ENCODE measurements at places on chromosomes 1 and 21.

- DNase-seq, result no peak
Measured at GRCh38 chr1:91221017-91221416, 183.6 kb downstream of the HFM1 start.

- no peak for DNase-seq
Measured at GRCh38 chr1:228343191-228343661, 63.4 kb downstream of the TRIM11 start.

GRCh38 chr1:58778385-58779000 lies 5.4 kb downstream of the JUN start:
- no peak for DNase-seq

DNA sequence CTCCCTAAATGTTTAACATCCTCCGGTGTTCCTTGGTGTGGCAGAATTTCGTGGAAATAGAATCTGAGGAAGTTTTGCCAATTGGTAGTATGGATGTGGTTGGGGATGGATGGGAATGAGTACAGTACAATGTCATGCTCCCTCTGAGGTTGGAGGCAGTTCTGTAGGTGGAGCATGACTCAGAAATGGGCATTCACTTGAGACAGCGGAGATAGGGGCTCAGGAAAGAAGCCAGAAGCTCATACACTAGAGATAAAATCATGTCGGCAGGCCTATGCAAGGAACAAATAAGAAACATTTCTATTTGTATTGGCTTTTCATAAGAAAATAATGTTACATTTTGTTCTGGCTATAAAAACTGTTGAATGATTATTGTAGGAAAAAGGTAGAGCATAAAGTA lies 196.0 kb downstream of the URB2 start:
- DNase-seq, result no peak

- no peak for DNase-seq
Measured at GRCh38 chr1:3383679-3384078, 70.8 kb upstream of the ARHGEF16 start.

DNA sequence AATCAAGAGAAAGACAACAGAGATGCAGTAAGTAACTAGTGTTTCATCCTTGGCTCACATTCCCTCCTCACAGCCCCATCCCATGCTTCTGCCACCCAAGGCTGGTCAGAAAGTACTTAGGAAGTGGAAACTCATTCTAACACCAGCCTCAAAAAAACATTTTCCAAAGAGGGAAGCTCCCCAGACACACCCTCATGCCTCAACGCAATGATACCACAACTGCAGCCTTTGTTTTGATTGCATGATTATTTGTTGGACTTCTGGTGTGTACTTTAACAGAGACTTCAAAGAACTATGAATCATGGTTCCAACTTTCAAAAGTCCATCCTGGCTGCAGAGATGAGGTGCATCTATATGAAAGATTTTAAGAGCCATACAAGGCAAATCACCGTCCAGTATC lies 45.2 kb upstream of the KCNA3 start:
- no peak for DNase-seq

DNA sequence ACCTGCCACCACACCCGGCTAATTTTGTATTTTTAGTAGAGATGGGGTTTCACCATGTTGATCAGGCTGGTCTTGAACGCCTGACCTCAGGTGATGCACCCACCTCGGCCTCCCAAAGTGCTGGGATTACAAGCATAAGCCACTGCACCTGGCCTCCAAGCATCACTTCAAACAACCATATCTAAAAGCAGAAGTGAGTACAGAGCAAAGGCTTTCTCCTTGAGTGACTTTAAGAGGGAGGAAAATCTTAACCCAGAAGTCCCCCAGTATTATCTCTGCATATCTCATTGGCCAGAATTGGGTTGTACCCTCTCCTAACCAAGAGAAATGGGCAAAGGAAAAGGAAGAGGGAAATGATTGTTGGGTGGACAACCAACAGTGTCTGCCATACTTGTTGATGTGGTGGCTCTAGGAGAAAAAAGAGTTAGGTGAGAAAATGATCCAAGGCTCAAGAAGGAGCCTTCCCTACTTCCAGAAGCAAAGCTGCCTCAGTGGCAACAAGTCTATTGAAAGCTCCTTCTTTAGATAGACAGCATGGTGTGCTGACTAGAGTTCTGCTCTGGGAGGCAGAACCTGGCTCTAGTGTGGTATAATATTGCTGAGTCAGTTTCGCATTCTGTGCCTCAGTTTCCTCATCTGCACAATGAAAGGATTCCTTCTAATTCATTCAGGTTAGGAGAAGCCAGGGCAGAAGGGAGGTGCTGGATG lies 16.8 kb upstream of the FOXE3 start:
- no peak for DNase-seq

DNA sequence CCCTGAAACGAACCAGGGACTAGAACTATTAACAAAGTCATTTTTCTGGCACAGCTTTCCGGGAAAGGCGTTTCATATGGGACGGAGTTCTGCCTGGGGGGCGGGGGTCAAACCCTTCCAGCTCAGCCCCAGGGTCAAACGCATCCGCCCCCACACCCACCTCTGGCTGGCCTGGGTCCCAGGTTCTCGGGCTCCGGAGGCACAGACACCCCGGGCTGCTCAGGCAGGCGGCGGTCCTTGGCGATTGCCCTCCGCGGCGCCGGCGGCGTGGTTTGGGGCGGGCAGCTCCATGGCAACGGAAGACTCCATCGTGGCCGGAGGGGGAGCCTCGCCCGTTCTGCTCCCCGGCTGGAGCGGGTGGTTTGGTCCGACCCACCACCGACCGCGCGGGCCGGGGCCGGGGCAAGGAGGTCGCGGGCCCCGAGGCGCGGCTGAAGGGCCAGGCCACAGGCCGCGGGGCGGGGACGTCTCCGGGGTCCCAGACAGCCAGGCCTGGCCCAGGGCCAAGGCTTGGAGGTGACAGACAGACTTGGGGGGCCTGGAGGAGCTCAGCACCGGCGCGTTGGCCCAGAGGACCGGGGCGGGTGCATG lies at the start of gene CFAP74:
Gene CFAP74 (minus strand): TSS at position 246 of the 591 bp plus-strand sequence. CDS start 12,830 bp downstream, outside the sequence.
- DNase-seq, result no peak

DNA sequence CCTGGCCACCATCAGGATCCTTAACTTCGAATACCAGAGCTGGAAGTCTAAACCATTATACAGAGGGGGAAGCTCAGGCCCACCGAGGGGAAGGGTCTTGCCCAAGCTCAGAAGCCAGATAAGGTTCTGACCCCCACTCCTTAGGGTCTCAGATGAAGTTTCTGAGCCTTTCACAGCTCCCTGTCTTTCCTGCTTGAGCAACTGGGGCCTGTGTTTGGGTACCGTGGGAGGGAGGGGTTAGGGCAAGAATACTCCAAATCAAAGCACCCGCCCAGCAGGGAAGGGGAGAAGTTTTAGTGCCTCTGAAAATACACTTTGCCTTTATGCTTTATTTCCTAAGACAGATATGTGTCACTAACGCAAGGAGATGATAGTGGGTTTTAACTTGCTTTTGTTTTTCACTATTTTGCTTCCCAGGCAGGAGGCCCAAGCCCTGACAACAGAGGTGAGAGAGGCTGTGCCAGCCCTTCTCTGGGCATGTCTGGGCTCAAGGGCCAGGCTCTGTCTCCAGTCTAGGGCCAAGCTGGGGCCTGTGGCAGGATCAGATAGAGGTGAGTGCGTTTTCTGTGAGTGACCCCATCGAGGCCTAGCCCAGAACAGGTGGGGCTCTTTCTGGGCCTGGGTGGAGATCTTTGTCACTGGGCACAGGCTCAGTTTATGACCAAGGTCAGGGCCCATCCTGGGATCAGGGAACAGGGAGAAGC lies 20.5 kb upstream of the TENT5B start:
- no peak for DNase-seq

- no peak for DNase-seq
Measured at GRCh38 chr1:101137144-101138126, 99.4 kb upstream of the S1PR1 start.

DNA sequence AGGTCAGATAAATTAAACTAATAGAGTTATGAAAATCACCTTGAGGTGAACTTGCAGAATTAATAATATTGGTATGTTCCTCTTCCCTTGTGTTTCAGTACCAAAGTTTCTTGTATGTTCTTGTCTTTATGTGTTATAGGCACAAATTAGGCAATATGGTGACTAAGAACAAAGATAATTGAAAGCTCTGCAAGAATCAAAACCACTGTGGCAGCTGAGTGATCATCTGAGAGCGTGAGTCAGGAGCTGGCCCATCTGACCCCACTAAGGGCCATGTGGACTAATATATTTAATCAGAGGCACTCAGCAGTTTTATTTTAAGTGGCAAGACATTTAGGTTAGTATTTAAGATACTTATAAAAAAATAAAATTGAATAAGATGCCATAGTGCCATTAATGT lies 12.8 kb upstream of the CASQ2 start:
- no peak for DNase-seq

GRCh38 chr1:173212952-173213491 lies 5.9 kb upstream of the TNFSF4 start:
- no peak for DNase-seq

DNA sequence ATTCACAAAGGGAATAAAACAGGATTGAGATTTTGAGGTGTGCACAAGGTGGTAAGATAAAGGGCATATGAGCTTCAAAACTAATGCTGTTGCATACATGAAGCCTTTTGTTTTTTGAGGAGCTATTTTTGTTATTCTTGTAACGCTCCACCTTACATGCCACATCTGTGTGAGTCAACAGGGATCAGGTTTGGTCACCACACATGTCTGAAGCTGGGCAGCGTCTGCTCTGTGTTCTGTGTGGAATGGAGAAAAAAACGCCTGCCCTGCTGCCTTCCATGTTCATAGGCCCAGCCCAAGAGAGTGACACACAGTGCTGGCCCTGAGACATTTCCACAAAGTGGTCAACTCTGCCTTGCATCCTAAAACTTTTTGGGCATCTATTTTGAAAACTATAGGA lies 67.7 kb downstream of the MPZL1 start:
- no peak for DNase-seq

- no peak for DNase-seq
Measured at GRCh38 chr21:15953551-15954116, 223.9 kb downstream of the USP25 start.

GRCh38 chr1:236163463-236164153 lies 21.3 kb downstream of the GPR137B start:
- DNase-seq, result no peak

GRCh38 chr1:245604979-245605378 lies 450.2 kb downstream of the KIF26B start:
- no peak for DNase-seq

Data from activated CD4-positive, alpha-beta T cell treated with anti-CD3 and anti-CD28 coated beads for 24 hours (primary cell).